ENCODE measurements at places on chromosomes 12 and 14.
A peak's percentile ranks its signal among the peaks of the same experiment; 100 is the strongest.

GRCh38 chr12:29804019-29804418 is 20.3 kb upstream of the TMTC1 start:
- H3K4me1 ChIP-seq: no peaks in the 10 kb centered on the region
- H3K27me3 ChIP-seq: no peaks in the 10 kb centered on the region
- no peak for DNase-seq
- no peak overlapping the region for H3K27ac ChIP-seq
- H3K4me3 ChIP-seq: no peak overlapping the region

DNA sequence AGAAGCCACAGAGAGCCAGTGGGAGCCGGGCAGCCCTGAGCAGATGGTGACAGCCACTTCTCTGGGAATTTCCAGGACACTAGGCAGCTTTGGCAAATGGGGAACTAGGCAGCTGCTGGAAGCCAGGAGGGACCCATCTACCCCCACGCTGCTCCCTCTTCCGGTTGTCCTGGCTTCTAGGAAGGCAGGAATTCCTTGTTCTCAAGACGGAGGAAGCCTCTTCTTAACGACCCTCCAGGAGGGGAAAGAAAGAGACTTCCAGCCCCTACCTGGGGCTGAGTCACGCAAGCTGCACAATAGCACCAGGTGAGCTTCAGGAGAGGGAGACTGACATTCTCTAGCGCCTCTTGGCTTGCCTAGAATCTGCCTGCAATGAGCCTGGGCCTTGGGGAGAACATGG is 141.5 kb downstream of the ANO2 start:
- no peak overlapping the region for H3K4me3 ChIP-seq
- no peak overlapping the region for H3K27ac ChIP-seq
- no peaks in the 10 kb centered on the region for H3K36me3 ChIP-seq
- DNase-seq: no peak
- no peaks in the 10 kb centered on the region for H3K27me3 ChIP-seq

DNA sequence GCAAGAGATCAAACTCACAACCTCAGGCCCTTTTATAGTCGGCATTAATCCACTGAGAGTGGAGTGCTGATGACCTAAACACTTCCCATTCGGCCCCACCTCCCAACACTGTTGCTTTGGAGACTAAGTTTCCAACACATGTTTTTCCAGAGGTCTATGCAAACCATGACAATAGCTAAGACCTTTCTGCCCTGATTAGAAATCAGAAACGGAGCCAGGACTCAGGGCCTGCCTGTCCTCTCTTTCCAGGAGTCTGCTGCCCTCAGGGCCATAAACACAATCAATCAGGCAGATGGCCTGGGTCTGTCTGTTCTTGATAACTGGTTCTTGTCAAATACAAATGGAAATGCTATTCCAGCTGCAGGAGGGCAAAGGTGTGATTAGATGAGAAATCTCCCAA is 97.2 kb upstream of the PSMC1 start:
- no peak overlapping the region for H3K27ac ChIP-seq
- no peak for DNase-seq
- H3K27me3 ChIP-seq: no peaks in the 10 kb centered on the region
- H3K36me3 ChIP-seq: no peaks in the 10 kb centered on the region
- no peak overlapping the region for H3K4me3 ChIP-seq

DNA sequence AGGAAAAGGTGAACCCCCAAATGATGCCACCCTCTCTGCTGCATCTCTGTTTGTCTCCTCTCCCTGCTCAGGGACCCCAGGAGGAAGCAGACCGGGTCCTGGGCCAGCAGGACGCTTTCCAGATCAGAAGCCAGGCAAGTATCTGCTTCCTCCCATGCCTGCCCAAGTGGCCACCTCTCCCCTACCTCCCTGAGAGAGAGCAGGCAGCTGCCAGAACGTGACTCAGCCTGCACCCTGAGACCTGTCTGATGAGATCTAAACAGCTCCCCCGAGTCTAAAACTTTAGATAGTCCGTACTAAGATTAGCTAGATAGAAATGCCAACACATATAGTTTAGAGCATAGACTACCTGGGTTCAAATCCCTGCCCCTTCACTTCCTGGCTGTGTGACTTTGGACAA is 31.2 kb upstream of the OAS1 start:
- no peak overlapping the region for H3K4me3 ChIP-seq
- no peak overlapping the region for H3K27ac ChIP-seq
- no peaks in the 10 kb centered on the region for H3K36me3 ChIP-seq

DNA sequence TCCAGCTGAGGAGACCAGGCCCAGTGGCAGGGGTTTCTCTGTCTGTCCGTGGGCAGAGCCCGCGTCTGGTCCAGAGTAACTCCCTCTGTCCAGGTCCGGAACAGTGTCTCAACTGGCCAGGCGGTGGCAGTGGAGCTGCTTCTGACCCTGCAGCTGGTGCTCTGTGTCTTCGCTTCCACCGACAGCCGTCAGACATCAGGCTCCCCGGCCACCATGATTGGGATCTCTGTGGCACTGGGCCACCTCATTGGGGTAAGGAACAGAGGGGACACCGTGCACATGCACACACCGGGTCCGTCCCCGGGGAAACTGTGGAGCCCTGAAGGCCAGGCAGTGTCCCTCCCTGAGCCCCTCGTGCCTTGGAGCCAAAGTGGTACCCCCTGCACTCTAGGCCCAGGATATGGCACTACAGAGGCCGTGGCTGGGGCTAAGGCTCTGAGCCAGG is 1.5 kb downstream of the AQP6 start:
- DNase-seq: peak; percentile 67
- peaks cover 35% of the 10 kb centered on the region for H3K27me3 ChIP-seq
- H3K4me1 ChIP-seq: peaks cover 20% of the 10 kb centered on the region
- H3K4me3 ChIP-seq: no peak overlapping the region

Data from heart right ventricle (tissue), 16 donors.